ENCODE measurements at places on chromosomes 1 and 21.
A peak's percentile ranks its signal among the peaks of the same experiment; 100 is the strongest.

DNA sequence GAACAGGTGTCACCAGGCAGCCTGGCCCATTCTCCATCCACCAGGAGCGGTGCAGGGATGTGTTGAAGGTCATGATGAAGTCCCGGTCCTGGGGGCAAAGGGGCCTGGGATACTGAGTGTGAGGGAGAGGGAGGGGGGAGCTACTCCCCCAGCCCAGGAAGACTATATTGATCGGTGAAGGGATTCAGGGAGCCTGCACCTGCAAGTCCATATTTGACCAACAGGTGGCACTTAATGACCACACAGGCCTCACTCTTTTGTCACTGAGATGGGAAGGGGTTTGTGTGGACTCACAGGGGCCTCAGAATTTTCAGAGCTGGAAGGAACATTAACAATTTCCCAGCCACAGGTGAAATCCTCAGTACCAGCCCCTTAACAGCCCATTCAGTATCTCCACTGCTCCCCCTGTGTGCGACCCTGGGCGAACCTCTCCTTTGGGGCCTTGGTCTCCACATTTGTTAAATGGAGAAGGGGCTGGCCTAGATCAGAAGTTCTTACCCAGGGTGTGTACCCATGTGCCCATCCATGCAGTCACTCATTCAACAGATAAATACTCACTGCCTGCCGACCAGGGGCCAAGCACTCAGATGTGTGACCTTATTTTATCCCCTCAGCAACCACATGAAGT lies 55.6 kb downstream of the NKAIN1 start:
- DNase-seq: peak; percentile 17

DNA sequence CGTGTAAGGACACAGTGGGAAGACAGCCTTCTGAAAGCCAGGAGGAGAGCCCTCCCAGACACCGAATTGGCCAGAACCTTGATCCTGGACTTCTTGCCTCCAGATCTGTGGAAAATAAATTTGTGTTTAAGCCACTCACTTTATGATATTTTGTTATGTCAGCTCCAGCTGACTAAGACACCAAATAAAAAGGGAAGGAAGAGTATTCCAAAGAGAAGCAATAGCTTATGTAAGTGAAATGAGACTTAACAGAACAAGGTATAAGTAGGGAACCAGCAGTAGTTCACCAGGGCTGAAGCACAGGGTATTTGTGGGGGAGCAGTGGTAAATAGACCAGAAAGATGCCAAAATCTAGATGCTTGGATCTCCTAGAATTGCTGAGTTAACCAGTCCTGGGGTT lies 94.2 kb upstream of the WLS start:
- no peak for DNase-seq

- no peak for DNase-seq
These were observed 183.5 kb upstream of the DPYD start for GRCh38 chr1:98104289-98104688.

GRCh38 chr1:94425821-94426484 lies 7.8 kb downstream of the ABCD3 start:
- no peak for DNase-seq

GRCh38 chr1:109383854-109384253 lies 13.9 kb downstream of the SORT1 start:
- no peak for DNase-seq

DNA sequence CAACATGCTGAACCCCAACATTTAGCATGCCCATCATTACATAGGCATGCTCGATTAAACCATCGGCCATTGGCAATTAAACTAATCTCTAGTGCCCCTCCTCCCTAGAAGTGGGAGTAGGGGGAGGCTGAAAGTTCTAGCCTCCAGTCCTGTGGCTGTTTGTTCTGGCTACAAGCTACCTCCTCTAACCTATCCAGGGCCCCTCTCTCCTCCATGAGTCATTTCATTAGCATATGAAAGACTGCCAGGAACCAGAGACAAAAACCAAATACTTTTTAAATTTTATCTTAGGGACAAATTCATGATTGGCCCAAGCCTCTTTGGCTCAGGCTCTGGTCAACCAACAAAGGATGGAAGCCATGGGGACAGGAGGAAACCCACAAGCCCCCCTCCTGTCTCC lies 231.1 kb downstream of the CACNA1E start:
- no peak for DNase-seq

DNA sequence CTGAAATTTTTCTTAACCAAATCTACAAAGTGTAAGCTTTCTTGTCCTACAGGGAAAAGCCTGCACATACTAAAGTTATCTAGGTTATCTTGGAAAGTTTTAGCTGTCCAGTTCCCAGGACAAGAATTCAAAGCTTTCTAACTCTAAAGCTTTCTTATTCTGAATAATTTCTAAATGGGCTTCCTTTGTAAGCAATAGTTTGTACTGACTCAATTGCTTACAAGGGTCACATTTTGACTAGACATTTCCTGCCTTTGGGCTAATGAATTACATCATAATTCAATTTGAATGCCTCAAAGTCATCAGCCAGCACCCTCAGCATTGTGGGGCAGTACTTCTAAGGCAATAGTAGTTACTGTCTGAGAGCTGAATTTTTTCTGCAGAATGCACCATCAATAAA lies 223.0 kb downstream of the LTN1 start:
- DNase-seq: no peak

GRCh38 chr1:91689641-91690481 lies 189.2 kb downstream of the CDC7 start:
- no peak for DNase-seq

GRCh38 chr1:12209495-12209832 lies 20.4 kb upstream of the VPS13D start:
- no peak for DNase-seq

- peak; percentile 42 for DNase-seq
These were observed 88.5 kb upstream of the VCAM1 start for GRCh38 chr1:100631015-100631551.

DNA sequence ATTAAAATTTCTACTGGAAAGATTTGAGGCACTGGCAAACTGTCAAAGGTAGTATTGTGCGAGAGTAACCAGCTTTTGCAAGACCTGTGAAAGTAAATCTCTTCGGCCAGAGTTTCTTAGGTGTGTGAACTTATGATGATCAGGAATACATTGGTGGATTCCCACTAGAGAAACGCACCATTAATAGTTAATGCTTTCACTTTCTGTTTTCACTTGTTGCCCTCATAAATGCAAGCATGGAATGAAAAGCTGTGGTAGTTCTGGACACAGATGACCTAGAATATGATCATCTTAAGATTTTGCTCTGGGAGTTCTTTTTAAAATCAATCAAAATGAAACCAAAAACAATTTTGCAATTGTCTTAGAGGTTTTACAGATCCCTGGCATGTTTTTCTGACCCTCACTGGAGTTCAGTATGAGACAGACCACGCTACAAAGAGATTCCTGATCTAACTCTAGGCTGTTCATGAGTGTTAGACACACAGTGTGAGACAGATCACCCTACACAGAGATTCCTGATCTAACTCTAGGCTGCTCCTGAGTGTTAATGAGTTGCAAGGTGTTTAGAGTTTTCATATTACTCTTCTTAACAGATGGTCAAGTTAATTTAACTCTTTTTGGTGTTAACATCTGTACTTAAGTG lies 98.8 kb downstream of the SDCCAG8 start:
- DNase-seq: no peak

GRCh38 chr1:203340112-203340790 lies 10.7 kb downstream of the FMOD start:
- peak; percentile 72 for DNase-seq

DNA sequence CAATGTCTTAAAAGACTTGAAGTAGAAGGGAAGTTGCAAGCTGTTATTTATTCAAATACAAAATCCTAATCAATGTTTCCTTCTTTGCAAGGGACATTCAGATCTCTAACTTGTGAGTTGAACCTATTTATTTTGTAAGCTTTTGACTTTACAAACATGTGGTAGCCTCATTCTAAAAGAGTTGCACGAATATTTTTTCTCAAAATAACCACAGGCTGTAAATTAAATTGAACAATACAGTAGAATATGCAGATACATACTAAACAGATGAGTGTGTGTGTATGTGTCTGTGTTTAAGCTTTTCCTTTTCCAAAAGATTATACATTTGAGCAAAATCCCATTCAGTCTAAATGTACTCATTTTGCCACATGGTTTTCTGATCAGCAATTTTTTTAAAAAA lies 4.8 kb upstream of the DYNLT5 start:
- no peak for DNase-seq

- no peak for DNase-seq
These were observed 88.2 kb downstream of the PSMG1 start for GRCh38 chr21:39094847-39095579.

DNA sequence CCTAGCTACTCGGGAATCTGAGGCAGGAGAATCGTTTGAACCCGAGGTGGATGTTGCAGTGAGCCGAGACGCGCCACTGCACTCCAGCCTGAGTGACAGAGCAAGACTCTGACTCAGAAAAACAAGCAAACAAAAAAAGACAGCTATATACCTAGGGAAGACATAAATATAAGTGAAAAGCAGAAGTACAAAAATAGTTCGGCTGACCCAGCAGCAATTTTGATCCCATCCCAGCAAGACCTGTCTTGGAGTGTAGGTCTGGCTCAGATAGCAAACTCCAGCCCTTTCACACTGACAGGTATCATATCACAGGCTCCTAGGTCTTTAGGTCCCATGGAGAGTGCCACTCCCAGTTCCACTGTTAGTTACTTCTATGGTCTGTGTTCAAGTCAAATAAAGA lies 14.6 kb downstream of the MTX1 start:
- no peak for DNase-seq

GRCh38 chr1:52111492-52111891 lies 30.4 kb upstream of the ZFYVE9 start:
- DNase-seq: peak; percentile 59

DNA sequence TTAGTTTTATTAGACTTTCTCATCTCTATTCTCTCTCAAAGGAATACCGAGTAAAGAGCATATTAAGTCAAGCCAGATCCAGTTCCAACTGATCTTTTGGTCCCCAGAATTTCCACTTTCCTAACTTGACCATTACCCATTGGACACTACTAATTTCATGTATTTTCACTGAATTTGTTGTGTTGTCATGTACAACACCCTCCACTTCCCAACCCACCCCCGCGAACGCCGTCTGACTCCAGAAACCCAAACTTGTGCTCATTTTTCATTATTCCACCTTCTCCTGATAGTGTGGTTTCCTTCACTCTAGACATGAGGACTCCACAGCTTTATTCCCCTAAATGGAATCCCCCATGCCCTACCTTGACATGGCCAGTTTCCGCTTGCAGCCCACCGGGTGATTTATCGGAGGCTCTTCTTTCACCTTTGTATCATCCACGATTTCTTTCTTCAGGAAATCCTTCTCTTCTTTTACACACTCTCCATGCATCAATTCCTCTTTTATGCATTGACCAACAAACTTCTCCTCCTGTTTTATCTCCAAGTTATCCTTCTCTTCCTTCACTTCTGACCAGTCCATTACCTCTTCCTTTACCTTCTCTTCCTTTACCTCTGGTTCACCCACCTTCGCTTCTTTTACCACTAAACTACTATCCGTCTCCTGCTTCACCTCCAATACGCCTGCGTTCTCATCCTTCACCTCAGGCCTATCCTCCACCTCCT lies 805 bp downstream of the ZNHIT6 start:
- DNase-seq: no peak

GRCh38 chr1:235838021-235838420 lies 28.7 kb downstream of the LYST start:
- no peak for DNase-seq

GRCh38 chr1:241701483-241702295 lies 49.6 kb downstream of the WDR64 start:
- no peak for DNase-seq

DNA sequence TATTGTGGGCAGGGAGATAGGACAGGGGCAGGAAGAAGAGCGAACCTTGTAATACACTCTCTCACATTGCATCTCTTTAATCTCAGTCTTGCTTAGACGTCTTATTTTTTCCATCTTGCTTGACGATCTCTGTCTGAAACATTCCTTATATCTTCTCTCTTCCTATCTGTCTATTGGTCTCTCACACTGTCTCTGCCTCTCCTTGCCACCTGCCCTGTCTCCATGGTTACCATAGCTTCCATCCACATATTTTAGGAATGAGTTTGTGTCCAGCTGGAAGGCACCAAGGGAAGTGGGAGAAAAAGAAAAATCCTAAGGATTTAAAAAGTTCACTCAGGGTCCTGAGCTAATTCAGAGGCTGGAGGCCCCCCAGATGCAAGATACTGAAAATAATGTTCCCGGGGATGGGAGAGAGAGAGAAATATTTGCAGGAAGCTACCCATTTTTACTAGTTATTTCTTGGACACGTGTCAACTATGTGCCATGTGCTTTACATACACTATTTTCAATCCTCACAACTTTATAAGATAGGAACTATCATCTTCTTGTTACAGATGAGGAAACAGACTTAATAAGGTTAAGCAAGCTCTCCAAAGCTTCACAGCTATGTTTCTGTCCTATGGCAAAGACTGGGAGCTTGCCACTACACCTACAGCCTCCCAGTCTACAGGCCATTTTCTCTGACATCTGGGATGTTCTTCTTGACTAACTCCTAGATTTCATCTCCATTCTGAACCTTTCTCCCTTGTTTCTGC lies 933 bp downstream of the ANKRD34A start:
- DNase-seq: no peak

DNA sequence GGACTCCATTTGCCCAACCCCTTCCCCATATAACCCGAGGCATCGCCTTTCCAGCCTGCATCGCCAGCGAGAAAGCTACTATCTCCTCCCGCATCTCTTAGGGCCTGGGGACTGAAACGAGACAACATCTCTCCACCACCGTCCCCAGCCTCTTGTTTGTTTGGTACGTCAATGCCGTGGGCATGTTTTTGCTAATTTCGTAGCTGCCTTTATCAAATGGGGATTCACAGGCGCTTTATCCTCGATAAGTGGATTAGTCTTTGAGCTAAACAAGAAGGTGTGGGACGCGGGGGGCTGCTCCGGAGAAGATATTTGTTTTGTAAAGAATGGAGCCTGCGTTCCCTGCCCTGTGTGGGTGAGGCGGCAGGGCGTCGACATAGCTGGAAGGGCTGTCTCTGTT lies 91.6 kb downstream of the PAX7 start:
- DNase-seq: no peak

- peak; percentile 24 for DNase-seq
These were observed 74.4 kb upstream of the SDC3 start for GRCh38 chr1:30982937-30983336.

GRCh38 chr1:228136901-228137300 lies 3.2 kb upstream of the GUK1 start:
- DNase-seq: no peak

GRCh38 chr1:44631333-44631646 lies 43.0 kb downstream of the TMEM53 start:
- DNase-seq: peak; percentile 37

DNA sequence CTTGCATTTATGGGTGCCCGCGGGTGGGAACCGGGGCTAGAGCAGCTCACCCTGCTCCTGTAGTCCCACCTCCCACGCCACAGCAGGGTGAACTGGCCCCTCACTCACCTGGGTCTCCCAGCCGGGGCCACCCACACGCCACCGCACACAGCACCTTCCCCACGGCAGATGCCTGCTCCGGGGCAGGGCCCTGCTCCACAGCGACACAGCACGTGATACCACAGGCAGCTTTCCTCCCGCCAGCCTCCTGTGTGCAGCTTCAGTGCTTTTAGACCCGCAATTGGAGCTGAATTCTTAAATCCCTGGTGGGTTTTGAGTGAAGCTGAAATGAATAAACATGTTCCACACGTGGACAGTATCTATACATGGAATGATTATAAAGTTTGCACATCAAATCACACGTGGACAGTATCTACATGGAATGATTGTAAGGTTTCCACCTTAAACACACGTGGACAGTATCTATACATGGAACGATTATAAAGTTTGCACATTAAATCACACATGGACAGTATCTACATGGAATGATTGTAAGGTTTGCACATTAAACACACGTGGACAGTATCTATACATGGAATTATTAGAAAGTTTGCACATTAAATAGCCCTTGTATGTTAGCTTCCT lies 93.1 kb upstream of the COL6A1 start:
- no peak for DNase-seq
